ENCODE measurements at places on chromosomes 1 and 21. TPM values are rescaled to one million over a fixed set of nuclear protein-coding genes. Genes with fewer than 3 reads are reported as not detected.

GRCh38 chr1:86499987-86500593 is 31.4 kb downstream of the CLCA1 start:
- no peak for DNase-seq

HEYL gene
- total RNA-seq: 51.9 TPM

CHTOP gene
- total RNA-seq: 74.4 TPM

INPP5B gene
- 12.8 TPM for total RNA-seq
